ENCODE measurements at places on chromosomes 2 and 18.

- DNase-seq = no peak
Measured at GRCh38 chr18:35495536-35496314, 2.0 kb downstream of the INO80C start.

GRCh38 chr2:18312818-18313217 lies 247.6 kb downstream of the RDH14 start:
- no peak for DNase-seq

DNA sequence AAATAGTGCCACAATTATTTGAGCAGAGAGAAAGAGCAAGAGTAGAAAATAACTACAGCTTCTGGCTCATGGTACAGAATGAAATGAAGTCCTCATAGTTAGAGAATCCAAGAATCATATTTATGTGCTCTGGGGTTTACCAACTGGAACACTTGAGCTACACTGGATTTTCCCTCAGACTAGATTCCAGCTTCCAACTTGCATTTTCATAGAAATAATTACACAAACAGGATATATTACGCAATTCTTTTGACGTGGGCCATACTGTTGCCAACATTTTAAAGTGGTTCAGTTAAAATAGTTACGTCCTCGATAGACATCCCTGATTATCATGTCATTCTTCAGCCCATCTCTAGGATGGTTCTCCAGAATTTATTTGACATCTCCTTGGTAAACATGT lies 129.2 kb downstream of the ETAA1 start:
- DNase-seq = no peak

- no peak for DNase-seq
Measured at GRCh38 chr2:159737917-159738296, 25.6 kb downstream of the MARCHF7 start.

- DNase-seq = no peak
Measured at GRCh38 chr2:46161911-46162310, 135.3 kb upstream of the EPAS1 start.

GRCh38 chr2:236572482-236572881 lies 2.9 kb downstream of the ACKR3 start:
- no peak for DNase-seq

Measured in cortex of kidney (tissue), 1 donor.